NCI-H1092 treated with DMSO at 0.1 percent for 48 hours (cell line): ENCODE measurements at places on chromosomes 2 and 18.

DNA sequence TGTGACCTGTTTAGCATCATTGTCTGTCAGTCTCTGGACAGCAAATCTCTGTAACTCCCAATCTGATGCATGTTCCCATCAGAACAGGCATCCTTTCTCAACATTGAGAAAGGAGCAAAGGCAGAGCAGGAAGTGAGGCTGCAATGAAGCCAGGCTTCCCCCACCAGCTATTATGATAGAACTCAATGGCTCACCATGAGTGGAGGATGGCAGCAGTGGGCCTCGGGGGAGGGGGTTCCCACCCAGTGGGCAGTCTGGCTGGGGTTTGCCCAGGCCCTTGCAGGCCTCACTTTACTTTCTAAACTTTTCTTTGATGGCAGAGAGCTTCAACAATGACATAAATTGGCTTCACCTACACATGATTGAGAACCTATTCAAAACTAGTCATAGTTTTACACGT lies 240.6 kb upstream of the CXCR4 start:
- DNase-seq, result no peak

GRCh38 chr2:170818036-170818751 lies 1.5 kb downstream of the GAD1 start:
- no peak for DNase-seq

- no peak for DNase-seq
Measured at GRCh38 chr2:238940806-238941205, 92.9 kb downstream of the TWIST2 start.

DNA sequence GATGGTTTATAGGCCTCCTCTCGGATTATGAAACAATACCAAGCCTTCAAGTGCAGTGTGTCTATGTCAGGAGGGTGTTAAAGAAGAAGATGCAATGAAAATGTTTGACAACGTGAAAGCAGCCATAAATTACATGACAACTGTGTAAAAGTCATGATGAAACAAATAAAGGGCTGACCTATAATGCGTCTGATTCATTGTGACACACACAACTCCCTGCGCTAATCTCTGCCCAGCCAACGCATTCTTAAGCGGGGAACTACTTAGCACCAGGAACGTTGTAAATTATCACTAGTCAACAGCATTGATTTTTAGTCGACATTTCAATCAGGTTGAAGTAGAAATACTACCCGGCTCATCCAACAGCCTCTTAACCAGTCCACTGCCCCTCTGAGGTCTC lies 26.8 kb downstream of the BCL11A start:
- DNase-seq, result no peak

DNA sequence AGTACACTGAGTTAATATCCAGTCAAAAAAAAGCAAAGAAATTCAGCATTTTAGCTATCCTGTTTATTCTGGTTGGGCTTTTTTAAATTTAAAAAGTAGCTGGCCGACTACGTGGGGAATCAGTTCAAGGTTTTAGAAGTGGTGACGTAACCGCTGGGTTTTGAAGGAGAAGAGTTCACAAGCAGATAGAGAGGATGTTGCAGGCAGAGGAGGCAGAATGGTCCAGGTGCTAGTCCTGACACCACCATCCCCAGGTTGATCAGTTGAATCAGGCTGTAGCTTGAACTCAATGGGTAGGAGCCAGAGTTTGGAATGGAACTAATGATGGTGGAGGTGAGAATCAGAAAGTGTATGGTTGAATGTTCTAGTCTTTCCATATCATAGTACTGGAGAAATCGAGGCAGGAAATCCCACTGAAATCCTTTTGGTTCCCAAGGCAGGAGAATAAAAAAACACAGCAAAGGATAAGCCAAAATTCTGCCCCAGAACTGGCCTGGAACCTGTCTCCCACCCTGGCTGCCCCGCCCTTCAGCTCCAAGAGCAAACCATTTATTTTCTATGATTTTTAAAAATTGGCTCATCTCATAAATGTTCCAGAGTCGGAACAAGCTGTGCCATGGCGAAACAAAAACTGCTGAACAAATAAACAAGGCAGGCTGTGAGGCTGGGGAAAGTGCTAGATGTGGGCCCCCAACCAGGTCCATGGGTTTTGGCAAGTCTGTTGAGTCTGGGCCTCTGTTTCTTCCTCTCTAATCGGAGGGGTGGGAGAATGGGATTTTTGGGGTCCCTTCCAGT lies 44.0 kb downstream of the SLC4A1AP start:
- no peak for DNase-seq

DNA sequence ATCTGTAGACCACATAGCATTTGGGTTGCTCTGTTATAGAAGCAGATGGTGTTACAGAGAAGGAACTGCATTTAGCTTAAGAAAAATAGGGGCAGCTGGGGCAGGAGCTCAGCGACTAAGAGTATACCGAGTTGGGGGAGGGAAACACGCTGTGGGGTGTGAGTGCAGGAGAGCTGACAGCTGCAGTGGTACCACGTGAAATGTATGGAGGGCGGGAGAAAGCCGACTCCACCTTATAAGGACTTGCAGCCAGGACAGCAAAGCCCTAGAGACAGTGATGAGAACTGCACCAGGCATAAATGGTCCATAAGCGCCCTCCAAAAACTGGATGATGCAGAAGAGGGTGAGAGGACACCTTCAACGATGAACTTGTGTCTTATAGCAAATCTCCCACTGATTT lies 237.6 kb downstream of the PRKCE start:
- no peak for DNase-seq

DNA sequence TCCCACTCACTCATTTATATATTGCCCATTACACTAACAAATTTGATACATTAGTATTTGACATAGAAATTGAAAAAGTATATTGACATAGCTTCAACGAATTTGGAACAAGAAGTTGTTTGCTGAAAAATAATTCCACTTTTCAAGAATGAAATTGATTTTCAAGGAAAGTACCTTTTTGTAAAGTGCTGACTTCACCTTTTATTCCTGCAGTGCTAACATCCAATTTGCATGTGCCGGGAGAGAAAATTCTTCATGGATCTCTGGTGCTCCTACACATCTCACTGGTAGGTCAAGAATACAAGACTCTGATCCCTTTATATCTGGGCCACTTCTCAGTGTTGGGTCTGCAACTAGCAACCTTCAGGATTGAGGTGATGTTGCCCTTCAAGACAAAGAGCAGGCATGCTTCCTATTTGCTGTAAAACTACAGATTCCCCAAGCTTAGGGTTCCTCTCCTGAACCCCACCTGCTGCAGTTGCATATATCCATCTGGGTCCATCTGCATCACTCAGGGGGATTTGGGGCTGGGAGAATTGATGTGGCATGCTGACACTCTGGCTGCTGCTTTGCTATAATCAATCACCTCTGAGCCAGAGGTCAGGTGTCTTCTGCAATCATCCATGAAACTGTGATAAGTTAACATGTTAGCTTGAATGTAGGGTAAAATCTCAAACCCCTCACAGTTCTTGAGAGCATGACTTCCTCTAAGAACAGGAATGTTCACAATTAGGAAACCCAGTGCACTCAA lies 108.4 kb upstream of the TTN start:
- DNase-seq, result no peak

- no peak for DNase-seq
Measured at GRCh38 chr2:200968735-200969134, 5.3 kb upstream of the ORC2 start.

DNA sequence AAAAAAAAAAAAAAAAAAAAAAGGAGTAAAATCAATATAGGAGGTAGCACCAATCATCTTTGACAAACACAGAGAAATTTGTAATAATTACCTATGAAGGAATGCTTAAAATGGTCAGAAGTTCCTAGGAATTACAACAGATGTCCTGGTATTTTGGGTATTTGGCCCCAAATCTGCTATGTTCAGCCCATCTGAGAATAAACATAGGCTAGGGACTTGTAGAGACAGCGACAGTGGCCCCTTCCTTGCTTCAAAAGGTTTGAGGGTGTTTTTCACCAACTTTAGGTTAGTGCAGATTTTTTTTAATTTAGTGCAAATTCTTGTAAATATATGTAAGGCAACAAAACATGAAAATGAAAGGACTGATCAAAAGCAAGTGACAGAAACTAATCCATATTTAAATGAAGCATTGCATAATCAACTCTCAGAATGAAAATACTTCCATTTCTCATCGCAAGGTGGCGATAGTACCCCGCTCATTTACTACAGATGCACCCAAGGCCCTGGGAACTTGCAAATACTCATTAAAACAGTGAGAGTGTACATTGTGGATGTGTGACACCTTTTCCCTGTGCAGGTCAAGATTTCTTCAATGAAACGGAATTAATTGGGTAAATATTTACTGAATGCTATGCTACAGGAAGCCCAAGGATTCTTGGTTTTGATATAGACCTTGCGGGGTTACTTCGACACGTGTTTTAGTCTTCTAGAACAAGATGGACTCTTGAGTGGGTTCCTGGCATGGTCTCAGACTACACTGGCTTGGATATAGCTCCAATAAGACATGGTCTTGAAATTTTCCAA lies 44.6 kb downstream of the FAM124B start:
- peak; percentile 23 for DNase-seq

GRCh38 chr18:76621226-76621625 lies 126.2 kb upstream of the ZNF516 start:
- peak; percentile 64 for DNase-seq

DNA sequence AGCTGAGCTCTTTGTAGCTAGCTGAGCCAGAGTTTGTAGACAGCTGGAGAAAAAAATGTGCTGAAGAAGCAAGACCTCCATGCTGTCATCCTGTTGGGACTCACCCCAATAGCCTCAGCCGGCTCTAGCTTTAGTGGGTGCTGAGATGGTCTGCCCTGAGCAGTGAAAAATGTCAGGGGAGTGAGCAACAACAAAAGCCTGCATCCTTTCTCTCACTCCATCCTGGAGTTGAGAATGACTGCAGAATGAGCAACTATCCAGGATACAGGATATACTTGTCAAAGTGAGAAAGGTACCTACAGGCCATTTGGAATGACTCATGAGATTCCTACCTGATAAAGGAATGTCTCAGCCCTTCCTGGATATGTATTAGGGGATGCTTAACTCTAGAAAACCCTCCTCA lies 146.1 kb upstream of the DLX2 start:
- DNase-seq, result no peak

GRCh38 chr18:56083097-56083521 lies 495.1 kb upstream of the TCF4 start:
- no peak for DNase-seq

DNA sequence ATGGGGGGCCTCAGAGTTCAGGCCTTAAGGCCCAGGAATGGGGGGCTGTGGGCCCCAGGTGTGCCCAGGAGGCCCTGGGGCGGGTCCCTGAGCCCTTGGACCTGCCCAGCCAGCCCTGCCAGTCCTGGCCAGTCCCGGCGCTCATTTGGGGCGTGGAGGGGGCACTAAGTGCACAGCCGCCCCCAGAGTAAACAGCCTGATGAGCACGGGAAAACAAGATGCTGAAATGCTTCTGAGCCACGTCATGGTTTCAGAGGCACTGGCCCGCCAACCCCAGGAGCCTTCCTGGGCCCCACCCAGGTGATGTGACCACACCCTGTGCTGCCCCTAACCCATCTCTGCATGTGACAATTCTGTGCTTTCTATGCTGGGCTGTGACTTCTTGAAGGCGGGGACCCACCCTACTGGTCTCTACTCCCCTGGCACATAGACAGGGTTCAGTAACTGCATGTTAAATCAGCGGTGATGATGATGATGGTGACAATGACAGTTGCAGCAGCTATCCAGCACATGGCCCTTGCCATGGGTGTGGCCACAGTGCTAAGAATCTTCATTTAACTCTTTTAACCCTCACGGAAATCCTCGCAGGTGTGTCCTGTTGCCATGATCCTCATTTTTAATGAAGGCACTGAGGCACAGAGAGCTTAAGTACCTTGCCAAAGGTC lies 28.1 kb upstream of the ASPRV1 start:
- no peak for DNase-seq

DNA sequence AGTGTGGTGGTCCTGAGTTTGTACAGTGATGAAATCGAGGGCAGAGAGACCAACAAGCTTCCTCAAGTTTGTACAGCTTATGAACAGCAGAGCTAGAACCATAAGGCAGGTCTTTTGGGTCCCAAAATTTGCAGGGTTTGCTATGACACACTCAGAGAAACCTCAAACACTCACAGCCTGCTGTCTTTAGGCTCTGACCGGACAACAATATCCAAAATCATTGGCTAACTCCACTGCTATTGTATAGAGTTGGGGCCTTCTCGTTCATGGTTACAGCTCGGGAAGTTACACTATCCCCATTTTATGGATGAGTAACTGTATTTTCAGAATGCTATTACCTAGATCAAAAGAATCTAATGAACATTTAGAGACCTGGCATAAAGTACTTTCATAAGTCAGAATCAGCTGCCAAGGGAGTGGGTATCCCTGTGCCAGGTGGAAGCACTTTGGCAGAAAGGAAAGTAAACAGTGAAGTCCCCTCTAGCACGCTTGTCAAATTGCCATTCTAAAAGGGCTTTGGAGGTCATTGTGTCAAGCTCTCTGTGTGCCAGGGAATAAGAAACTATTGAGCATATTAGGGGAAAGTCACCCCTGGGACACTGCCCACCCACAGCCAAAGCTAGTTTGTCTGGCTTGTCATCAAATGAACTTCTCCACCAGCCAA lies 331.8 kb downstream of the ALK start:
- peak; percentile 51 for DNase-seq

- DNase-seq, result no peak
Measured at GRCh38 chr2:136448986-136449780, 316.2 kb upstream of the THSD7B start.

GRCh38 chr2:181421131-181421458 lies 36.1 kb upstream of the ITGA4 start:
- no peak for DNase-seq

DNA sequence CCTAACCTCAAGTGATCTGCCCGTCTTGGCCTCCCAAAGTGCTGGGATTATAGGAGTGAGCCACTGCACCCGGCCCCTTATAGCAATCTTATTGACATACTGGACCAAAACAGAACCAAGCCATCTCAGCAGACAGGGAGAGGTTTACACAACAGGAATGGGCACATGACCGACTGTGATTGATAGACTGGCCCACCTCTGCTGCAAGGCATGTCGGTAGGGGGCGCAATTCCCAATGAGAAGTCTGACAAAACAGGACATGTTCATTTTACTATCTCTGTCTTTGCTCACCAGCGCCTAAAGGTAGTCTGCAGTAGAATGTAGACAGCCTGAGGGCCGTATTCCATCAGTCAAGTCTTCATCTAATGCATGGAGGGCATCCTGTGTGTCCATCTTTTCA lies 2.0 kb downstream of the LYPD6B start:
- no peak for DNase-seq

- DNase-seq, result no peak
Measured at GRCh38 chr2:171346723-171347557, 86.8 kb downstream of the METTL8 start.
